ENCODE measurements at places on chromosomes 12 and 14.

DNA sequence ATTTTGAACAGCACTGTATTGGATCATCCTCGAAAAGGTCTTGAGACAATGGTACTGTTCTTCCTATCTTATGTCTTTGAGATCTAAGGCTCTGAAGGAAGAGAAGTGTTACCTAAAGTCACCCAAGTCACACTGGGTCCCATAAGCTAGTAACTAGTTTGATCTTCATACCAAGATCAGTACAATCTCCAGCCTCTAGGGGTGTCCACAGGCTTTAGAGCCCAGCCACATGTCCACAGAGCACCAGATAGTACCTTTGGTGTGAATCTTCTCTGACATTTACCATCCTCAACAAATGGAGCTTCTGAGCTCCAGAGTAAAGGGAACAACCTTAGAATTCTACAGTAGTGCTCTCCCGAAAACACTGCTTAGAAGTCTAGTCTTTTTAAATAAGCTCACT, 78.7 kb downstream of the KSR2 start:
- DNase-seq: no peak

- peak; percentile 77 for DNase-seq
Observed at GRCh38 chr14:32004300-32004699, 72.8 kb upstream of the ARHGAP5 start.

GRCh38 chr12:47135578-47135977, 55.8 kb upstream of the AMIGO2 start:
- DNase-seq: no peak

- DNase-seq: no peak
Observed at GRCh38 chr12:79634957-79635471, 55.8 kb downstream of the PAWR start.

All from cardiac muscle cell (in vitro differentiated cells and primary cell).